ENCODE measurements at places on chromosomes 1 and 21.

GRCh38 chr1:220367833-220368232 is 95.6 kb upstream of the RAB3GAP2 start:
- DNase-seq = no peak

GRCh38 chr21:21007606-21008005 is 9.4 kb downstream of the NCAM2 start:
- no peak for DNase-seq

GRCh38 chr1:226337276-226337875 is 28.4 kb upstream of the LIN9 start:
- DNase-seq = no peak

DNA sequence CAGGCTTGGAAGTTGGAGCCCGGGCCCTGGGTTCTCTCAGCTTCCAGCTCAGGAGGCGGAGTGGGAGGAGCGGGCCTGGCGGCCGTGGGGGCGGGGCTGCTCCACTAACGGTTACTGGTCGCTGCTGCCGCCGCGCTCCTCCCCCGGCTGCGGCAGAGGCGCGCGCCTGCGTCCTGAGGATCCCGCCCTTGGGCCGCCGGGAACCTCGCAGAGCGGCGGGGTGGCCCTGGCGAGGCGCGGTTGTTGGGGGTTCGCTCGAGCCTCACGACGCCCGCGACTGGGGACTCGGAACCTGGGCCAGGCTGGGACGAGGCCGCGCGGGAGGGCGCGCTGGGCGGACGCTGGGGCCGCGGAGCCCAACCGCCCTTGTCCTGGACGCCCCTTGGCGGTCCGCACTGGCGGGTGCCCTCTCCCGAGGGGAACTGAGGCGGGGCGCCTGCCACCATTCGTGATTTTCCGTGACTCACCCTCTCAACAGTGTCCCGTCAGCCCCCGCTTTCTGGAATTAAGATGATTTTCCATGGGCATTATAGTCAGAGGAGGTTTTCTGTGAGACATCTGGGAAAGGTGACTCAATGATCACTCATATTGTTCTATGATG is 34.1 kb downstream of the OR2G3 start:
- peak; percentile 34 for DNase-seq

DNA sequence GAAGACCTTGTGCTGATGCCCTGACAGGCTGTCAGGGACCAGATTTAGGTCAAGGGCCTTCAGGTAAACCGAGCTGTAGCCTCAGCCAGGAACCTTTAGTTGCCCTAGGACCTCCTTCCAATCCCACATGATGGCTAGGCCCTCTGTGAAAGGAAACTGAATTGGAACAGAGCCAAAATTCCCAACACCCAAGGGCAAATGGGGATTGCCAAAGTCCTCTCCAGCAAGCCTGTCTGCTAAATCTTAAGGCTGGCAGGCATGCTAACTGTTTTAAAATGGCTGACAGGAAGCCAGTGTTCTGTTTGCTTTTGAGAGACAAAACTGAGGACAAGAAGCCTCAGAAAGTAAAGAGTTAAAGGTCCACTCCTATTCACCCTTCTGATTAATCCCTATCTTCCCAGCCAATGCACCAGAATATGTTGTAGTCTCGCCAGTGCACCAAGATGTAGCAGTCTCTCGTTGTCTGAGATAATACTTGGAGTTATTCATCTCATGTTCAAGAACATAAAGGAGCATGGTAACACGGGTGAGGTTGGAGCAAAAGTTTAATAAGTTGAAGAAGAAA is 35.1 kb downstream of the MSTO1 start:
- DNase-seq = no peak

DNA sequence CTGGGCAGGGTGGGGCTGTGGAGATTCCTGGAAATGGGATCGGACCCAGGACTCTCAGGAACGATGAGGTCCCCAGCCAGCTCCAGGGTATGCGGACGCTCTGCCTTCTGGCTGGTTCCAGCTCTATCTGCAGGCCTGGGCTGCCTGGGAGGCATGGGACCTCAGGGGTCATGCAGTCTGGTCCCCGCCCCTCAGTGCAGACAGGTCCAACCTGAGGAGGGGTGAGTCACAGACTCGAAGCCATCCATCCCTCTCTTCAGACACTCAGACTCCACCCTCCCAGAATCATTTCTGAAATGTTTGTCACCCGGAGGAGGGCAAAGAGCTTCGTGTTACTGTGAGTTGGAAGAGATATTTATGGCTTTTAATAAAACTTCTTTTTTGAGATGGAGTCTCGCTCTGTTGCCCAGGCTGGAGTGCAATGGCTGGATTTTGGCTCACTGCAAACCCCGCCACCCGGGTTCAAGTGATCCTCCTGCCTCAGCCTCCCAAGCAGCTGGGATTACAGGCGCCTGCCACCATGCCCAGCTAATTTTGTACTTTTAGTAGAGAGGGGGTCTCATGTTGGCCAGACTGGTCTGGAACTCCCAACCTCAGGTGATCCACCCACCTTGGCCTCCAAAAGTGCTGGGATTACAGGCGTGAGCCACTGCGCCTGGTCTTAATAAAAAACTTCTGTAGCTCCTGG is 5.9 kb upstream of the MYOM3 start:
- DNase-seq = no peak

DNA sequence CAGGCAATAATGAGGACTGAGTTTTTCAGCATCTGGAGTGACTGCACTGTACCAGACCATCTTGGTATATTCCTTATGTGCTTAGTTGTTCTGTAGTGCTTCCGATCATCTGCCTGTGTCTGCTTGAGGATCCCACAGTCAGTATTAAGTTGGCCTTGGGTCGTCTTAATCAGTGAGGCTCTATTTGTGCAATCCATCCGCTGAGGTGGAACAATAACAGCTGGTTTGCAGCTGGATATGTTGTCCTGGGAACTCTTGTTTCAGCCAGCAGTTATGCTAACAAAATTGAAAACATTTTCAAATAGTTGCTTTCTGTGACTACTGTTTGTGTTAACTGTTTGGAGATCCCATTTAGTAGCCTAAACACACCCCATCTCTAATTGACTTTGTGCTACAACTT is 73.7 kb downstream of the LAMC1 start:
- DNase-seq = no peak

Measured in stimulated activated CD4-positive, alpha-beta T cell treated with anti-CD3 and anti-CD28 coated beads, Interleukin-12 subunit alpha, Interleukin-12 subunit beta, amount 100 ng/mL, for 24 hours (primary cell).